ENCODE measurements at places on chromosomes 13 and 19. TPM values are rescaled to one million over a fixed set of nuclear protein-coding genes. Genes with fewer than 3 reads are reported as not detected.

DNA sequence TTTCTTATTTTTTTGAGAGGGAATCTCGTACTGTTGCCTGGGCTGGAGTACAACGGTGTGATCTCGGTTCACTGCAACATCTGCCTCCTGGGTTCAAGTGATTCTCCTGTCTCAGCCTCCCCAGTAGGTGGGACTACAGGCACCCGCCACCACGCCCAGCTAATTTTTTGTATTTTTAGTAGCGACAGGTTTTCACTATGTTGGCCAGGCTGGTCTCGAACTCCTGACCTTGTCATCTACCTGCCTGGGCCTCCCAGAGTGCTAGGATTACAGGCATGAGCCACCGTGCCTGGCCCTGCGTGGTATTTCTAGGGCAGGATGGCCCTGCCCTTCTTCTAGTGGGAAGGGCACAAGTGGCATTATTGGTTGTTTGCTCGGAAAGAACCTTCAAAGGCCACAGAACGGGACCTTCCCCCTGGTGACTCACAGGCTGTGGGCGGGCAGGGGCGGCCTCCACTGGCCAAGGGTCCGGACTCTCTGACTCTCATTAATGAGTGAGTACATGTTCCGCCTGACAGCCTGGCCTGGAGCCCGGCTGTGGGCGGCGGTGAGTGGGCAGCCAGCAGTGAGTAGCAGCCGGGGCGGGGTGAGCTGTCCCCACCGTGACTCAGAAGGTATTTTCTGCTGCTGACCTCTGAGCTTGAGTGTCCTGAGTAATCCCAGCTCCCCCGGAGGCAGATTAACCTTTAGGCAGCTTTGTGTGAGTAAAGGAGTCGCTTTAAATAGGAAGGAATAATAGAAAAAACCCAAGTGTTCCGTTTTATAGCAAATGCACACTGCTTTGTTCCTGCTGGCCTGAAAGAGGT is 5.1 kb downstream of the DOT1L start:
- H3K27me3 ChIP-seq = no peaks in the 10 kb centered on the region
- H3K4me3 ChIP-seq = no peak overlapping the region
- H3K4me1 ChIP-seq = peaks cover 10% of the 10 kb centered on the region
- no peak for DNase-seq
- peak overlapping the region; percentile 36 for H3K27ac ChIP-seq

GRCh38 chr13:82879921-82880320 is 1002.4 kb downstream of the SLITRK1 start:
- H3K27ac ChIP-seq = no peak overlapping the region
- DNase-seq = no peak
- H3K4me1 ChIP-seq = no peaks in the 10 kb centered on the region
- H3K4me3 ChIP-seq = no peak overlapping the region

DNA sequence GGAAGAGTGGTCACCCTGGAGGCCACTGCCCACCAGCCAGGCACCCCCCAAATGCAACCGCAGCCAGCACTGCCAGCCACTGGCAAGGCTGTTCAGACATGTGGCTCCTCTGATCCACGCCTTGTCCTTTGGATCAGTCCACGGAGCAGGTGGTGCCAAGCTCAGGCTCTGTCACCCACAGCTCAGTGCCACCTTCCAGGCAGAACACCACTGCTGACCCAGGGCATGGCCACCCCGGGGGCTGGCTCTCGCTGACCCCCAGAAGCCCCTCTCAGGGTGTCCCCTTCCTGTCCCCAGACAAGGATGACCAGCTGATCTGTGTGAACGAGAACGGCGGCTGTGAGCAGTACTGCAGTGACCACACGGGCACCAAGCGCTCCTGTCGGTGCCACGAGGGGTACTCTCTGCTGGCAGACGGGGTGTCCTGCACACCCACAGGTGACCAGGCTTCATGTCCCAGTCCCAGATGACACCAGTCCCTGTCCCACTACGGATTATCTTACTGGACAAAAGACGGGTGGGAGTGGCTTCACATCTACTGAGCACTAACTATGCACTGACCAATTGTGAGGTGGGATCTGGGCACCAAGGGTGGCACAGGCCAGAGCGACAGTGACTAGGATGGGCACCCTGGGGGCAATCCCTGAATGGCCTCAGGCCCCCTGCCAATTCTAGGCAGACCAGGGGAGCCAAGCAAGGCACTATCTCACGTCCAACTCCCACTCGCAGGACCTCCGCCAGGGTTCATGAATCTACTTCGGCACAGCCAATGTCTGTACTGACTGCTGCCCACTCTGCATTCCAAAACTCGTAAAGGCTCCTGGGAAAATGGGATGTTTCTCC is 7.0 kb upstream of the F10 start:
- no peaks in the 10 kb centered on the region for H3K36me3 ChIP-seq
- no peak for DNase-seq
- H3K27me3 ChIP-seq = peaks cover 6% of the 10 kb centered on the region
- H3K4me3 ChIP-seq = no peak overlapping the region
- no peak overlapping the region for H3K27ac ChIP-seq
- H3K4me1 ChIP-seq = no peaks in the 10 kb centered on the region

- peaks cover 6% of the 10 kb centered on the region for H3K36me3 ChIP-seq
- H3K4me1 ChIP-seq = peaks cover 9% of the 10 kb centered on the region
- peak overlapping the region; percentile 88 for H3K4me3 ChIP-seq
- no peak for DNase-seq
These were observed 859 bp downstream of the ZNF568 start for GRCh38 chr19:36916991-36917390.

DNA sequence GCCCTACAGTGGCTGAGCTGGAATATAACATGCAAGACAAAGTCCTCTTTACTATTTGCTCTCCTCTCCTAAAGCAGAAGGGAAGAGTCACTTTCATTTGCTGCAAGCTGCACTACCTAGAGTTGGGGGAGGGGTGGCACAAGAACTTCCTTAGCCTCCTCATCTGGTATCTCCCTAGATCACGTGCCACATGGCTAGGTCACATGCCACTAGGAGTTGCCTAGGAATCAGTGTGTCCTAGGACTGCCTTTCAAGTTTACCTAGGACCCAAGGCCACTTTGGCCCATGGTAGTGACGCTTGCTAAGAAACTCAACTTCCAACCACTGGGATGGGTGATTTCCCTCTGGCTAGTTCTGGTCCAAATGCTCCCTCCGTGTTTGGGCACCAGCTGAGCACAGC is 625.2 kb downstream of the DIAPH3 start:
- no peak overlapping the region for H3K4me3 ChIP-seq
- H3K4me1 ChIP-seq = no peaks in the 10 kb centered on the region
- no peaks in the 10 kb centered on the region for H3K27me3 ChIP-seq
- DNase-seq = no peak

GRCh38 chr19:37951816-37952210 is 44.8 kb downstream of the SIPA1L3 start:
- no peak for DNase-seq
- H3K4me3 ChIP-seq = no peak overlapping the region
- no peaks in the 10 kb centered on the region for H3K27me3 ChIP-seq
- H3K4me1 ChIP-seq = no peaks in the 10 kb centered on the region
- no peak overlapping the region for H3K27ac ChIP-seq

DNA sequence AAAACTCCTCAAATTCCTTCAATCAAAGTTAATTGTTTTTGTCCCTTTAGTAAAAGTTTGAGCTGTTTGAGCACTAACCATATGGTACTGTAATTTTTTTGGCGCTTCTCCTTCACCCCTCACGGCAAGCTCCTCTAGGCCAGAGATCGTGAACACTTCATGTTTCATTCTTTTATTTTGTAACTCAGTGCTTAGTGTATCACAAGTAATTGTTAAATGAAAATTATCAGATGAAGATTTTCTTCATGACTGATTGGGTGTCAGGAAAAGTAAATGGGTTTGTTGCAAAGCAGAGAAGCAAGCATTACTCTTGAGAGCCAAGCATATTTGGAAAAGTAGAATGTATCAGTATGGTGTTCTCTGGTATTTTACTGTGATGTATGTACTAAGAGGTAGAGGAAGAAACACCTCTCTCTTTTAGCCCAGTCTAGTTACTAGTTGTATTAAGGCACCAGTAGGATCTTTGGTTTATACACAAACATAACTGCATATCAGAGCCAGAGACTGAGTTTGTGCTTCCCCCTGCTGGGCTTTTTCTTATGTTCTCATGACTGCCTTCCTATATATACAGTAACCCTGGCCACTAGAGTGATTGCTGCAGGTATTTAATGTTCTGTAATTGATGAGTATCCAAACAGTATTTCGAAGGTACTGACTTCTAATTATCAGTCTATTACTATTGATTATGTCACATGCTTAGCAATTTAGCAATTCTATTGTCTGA is 202.3 kb upstream of the KLHL1 start:
- no peaks in the 10 kb centered on the region for H3K27me3 ChIP-seq
- H3K4me1 ChIP-seq = no peaks in the 10 kb centered on the region
- H3K36me3 ChIP-seq = no peaks in the 10 kb centered on the region
- no peak overlapping the region for H3K4me3 ChIP-seq
- no peak overlapping the region for H3K27ac ChIP-seq
- DNase-seq = no peak

DNA sequence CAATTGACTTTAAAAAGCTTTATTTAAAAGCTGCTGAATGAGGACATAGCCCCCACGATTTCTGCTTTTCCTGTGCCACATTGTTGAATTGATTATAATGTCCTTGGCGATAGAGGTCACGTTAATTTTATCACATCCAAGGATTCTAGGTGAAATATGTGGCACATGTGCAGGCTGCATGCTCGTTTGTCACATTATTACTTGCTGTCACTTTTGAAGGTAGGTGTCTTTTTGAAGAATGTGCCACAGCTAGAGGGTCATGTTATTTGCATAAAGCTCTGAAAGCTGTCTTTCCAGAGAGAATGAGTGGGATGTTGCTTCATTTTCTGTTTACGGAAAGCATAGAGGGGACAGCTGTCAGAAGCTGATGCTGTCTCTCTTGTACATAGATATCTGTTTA is 927.6 kb upstream of the ATXN8OS start:
- no peaks in the 10 kb centered on the region for H3K4me1 ChIP-seq
- no peak overlapping the region for H3K27ac ChIP-seq
- no peak overlapping the region for H3K4me3 ChIP-seq
- no peak for DNase-seq
- H3K27me3 ChIP-seq = no peaks in the 10 kb centered on the region
- no peaks in the 10 kb centered on the region for H3K36me3 ChIP-seq

The RYR1 gene
- 1.1 TPM for total RNA-seq

The CYP4F8 gene
- total RNA-seq = 0.28 TPM

The RAP2A gene
- total RNA-seq = 19.6 TPM

The ZNF432 gene
- total RNA-seq = 6.9 TPM

The GPR183 gene
- 32.4 TPM for total RNA-seq

The ZNF628 gene
- 1.1 TPM for total RNA-seq

All from thymus (tissue), 14 donors.